ENCODE measurements at places on chromosomes 13 and 19.

GRCh38 chr19:14762111-14762510, 16.2 kb downstream of the ADGRE2 start:
- no peak for DNase-seq

GRCh38 chr13:73913751-73914518, 220.3 kb downstream of the KLF12 start:
- DNase-seq = peak; percentile 3

DNA sequence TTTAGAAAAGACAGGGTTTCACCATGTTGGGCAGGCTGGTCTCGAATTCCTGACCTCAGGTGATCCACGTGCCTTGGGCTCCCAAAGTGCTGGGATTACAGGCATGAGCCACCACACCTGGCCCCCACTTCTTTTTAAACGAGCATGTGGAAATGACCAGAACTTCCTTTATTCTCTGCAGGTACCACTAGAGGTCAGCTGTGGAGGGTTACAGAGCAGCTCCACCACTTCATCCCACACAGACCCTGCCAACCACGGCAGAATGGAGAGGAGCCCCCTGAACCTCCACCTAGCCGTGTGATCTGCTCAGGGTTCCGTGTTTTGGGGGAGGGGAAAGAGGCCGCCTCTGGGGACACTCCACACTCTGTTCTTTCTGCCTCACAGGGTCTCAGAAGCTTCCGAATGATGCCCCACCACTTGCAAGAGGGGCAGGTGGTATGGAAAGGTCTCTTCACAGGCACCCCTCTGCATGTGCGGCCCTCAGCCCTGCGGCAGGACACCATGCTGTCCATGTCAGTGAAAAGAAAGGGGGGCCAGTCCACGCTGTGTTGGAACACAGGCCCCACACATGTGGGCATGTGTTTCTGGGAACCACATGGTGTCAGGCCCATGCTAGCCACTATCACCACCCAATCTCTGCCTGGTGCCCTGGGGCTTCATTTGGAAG, 465.0 kb downstream of the TSHZ3 start:
- DNase-seq = no peak

DNA sequence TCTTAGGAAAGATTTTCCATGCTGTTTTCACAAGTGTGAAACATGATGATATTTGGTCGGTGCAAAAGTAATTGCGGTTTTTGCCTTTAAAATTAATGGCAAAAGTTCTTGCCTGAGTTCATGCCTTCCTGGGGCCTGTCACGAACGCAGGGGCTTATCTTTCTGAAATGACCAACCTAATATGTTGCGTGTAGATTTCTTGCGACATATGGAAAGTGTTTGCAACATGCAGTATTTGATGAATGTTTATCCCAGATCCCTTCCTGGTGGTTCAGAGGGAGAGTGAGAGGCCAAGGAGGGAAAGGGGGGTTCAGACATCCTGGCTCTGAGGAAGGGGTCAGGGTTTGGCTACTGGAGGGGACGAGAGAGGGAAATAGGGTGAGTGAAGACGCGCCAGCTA, 72.0 kb downstream of the TEX29 start:
- DNase-seq = no peak

- no peak for DNase-seq
Measured at GRCh38 chr13:66546534-66547379, 683.4 kb downstream of the PCDH9 start.

DNA sequence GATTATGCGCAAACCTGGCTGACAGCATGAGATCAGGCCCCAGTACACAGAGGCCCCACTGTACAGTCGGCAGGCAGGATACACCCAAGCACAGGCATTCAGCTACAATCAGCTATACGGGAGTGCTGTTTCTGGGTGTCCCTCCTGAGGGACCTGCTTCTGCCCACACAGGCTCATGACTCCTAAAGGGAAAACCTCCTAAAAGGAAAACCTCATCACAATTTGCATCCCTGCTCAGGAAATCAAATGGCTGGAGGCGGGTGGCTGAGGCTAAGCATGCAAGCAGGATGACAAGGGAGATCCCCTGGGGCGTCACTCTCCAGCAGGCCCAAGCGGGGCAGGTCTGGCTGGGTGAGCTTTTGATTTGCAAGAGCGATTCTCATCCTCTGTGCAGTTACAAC, 99.8 kb downstream of the CRYL1 start:
- DNase-seq = no peak

- no peak for DNase-seq
Measured at GRCh38 chr19:12596485-12596884, 14.1 kb downstream of the ZNF490 start.

- no peak for DNase-seq
Measured at GRCh38 chr13:29688193-29688592, 92.7 kb upstream of the SLC7A1 start.

DNA sequence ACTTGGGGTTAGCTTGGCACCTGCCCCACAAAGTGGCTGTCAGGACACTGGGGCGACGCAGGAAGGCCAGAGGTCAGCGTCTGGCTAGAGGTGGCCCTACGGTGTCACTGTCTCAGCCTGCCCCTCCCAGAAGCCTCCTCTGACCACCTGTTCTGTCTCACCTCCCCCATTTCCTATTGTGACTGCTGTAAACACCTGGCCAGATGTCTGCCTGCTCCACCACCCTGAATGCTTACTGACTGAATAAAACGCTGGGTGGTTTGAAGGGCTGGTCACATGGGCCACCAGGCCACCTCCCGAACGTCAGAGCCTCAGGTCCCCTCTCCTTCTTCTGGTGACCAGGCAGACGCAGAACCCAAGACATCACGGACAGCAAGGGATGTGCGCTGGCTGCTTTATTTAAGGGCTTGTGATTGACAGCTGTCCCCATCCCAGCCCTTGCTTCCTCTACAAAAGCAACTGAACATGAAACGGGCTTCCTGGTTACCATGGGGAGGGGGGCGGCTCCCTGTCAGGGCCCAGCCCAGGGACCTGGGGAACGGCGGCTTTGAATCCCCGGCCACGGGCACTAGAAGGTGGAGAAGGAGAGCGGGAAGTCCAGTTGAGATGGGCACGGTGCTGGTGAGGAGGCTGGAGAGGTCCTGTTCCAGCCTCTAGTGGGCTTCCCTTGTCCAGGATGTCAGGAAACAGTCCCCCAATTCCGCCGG, 6.2 kb downstream of the ELOF1 start:
- no peak for DNase-seq

DNA sequence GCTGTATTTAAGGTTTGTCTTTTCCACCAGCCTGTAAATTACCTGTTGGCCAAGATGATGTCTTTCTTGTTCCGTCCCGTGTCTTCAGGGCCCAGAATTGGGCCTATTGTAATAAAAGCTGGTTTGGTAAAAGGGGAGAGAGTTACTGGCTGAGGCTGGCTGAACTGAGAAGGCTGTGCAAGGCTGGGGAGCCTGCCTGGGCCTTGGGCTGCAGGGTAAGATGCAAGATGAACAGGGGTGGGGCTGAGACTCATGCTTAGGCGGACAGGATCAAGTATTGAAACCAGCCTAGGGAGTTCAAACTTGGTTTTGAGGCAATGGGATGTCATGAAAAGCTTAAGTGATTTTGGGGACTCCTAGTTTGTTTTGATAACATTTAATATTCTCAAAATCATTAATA, 142.3 kb downstream of the PCCA start:
- no peak for DNase-seq

DNA sequence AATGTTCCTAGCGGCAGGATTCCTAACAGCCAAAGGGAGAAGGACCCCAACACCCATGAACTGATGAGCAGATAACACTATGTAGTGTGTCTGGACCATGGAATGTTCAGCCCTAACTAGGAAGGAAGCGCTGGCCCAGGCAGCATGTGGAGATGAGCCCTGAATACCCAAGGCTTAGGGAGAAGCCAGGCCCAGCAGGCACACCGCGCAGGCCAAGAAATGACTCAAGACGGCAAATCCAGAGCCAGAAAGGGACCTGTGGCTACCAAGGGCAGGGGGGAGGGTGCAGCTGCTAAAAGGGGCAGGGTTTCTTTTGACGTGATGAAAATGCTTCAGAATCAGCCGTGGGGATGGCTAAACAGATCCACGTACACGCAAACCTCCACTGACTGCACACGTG, 20.7 kb upstream of the TINCR start:
- no peak for DNase-seq

DNA sequence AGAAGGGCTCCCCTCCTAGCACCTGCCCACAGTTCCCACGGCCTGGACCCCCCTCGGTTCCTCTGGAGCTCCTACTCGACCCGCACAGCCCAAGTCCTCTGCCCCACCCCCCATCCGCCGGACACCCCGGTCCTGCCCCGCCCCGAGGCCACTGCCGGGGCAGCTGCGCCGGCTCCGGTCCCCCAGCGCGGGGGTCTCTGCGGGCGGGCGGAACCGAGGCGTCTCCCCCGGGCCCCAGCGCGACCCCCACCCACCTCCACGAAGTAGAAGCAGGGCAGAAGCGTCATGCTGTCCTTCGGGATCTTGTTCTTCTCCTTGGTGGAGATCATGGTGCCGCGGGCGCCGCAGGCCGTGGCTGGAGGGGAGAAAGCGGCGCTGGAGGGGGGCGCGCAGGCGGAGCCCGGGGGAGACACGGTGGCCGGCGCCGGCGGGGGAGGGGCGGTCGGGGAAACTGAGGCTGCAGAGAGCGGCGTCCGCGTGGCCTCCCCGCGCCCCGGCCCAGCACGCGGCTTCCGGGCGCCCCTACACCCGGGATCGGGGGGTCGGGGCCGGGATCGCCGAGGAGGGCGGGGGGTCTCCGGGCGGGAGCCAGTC, 427 bp downstream of the PLPPR3 start:
- no peak for DNase-seq

- no peak for DNase-seq
Measured at GRCh38 chr19:4474514-4475022, 2.5 kb downstream of the HDGFL2 start.

DNA sequence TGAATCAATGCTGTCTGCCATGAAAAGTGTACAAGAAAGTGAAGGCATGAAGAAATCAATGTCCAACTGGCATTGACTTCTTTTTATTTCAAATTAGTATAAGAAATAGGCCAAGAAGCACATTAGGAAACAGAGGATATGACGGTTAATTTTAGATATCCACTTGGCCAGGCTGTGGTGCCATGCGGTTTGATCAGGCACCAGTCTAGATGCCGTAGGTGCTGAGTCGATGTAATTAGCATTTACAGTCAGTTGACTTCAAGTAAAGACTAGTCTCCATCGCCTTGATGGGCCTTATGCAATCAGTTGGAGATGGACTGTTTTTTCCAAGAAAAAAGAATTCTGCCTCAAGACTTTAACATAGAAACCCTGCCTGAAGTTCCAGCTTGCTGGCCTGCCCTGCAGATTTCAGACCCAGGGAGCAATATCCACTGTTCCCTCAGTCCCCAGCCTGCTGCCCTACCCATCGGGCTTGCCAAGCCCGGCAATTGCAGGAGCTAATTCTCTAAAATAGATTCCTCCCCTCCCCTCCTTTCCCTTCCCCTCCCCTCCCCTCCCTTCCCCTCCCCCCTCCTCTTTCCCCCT, 120.5 kb upstream of the PEG3 start:
- no peak for DNase-seq

DNA sequence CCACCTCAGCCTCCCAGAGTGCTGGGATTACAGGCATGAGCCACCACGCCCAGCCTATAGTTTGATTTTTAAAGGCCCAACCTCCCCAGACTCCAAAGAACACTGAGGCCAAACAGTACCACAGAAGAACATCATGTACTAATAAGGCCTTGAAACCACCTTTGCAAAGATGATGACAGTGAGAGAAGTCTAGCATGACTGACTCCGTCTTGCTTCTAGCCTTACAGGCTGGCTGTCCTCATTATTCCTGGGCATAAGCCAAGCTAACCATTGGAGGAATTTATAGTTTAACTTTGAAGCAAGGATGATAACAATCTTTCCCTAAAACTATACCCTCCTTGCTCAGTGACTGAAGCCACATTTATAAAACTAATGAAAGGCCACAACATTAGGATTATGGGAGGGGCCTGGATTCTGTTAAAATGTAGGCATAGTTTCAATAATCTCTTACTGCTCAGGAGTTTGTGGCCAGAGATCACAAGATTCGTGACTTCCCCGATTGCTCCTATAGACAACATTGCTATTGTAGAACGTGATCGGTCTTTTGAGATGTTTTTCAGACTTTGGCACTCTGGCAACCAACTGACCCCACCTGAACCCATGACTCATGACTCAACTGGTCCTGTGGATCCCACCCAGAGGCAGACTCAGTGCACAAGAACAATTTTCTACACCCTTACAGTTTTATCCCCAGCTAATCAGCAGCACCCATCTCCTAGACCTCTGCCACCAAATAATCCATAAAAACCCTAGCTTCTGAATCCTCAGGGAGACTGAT, 17.6 kb downstream of the GPR42 start:
- DNase-seq = no peak

GRCh38 chr13:27023385-27024073, 148.1 kb downstream of the USP12 start:
- DNase-seq = no peak

DNA sequence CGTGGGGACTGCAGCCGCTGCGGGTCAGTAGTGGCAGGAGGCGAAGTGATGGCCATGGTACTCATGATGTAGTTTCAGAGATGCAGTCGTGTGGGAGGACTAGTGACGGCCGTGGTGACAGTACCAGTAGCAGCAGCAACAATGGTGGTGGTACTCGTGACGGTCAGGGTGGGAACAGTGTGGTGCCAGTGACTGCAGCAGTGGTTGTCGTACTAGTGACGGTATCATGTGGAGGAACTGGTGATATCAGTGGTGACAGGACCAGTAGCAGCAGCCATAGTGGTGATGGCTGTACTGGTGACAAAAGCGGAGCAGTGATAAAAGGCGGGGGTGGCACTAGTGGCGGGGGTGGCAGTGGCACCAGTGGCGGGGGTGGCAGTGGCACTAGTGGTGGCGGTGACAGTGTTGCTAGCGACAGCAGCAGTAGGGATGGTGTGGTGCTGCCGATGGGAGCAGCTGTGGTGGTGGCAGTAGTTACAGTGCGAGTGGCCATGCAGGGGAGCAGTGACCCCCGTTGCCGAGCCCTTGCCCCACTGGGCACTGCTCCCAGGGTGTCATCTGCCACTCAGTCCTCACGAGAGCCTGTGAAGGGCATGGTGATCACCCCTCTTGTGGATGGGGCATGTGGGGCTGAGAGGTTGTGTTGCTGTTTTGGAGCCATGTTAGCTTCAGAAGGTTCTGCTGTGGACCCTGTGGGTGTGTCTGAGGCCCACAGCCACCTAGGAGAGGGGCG, 22.7 kb downstream of the ADPRHL1 start:
- no peak for DNase-seq

- DNase-seq = no peak
Measured at GRCh38 chr13:66612983-66613382, 617.2 kb downstream of the PCDH9 start.

DNA sequence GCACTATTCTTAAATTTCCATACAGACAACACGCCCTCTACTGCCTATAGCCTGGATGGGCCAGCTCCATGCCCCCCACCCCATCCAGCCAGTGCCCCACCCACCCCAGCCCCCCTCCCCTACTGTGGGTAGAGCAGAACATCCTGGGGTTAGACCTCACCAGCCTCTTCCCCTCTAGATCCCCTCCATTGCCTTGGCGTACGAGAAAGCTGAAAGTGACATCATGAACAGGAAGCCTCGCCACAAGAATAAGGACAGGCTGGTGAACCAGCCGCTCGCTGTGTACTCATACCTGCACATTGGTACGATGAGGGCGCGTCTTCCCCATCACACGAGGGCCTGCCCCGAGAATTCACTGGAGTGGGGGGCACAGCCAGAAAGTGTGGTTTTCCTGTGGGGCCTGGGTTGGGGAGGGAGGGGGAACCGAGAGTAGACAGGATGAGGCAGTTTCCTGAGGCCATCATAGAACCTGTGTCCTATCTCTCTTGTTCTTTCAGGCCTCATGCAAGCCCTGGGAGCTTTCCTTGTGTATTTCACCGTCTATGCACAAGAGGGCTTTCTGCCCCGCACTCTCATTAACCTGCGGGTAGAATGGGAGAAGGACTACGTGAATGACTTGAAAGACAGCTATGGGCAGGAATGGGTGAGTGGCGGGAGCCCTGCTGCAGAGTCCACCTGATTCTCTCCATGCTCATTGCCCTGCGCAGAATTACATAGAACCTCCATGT, 29.1 kb downstream of the ATP12A start:
- DNase-seq = peak; percentile 61
